ENCODE measurements at places on chromosomes 4 and X. TPM values are rescaled to one million over a fixed set of nuclear protein-coding genes. Genes with fewer than 3 reads are reported as not detected.

DNA sequence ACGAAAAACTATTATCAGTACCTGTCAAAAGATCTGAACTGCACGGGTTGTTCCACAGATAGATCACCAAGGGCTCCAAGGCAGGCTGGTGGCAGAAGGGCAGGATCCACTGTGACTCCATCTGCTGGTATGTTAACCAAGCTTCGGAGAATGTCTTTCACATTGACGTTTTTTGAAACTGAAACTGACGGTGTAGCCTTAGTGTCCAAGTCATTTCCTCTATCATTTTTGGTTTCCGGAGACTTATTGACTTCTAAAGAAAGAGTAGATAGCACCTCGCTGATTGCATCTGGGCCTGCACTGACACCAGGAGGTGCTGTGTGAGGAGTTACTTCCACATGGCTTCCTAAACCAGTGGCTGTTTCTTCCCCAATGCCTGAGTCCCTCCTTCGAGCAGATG lies 186.9 kb downstream of the LRBA start:
- H3K36me3 ChIP-seq = peaks cover 78% of the 10 kb centered on the region
- H3K4me3 ChIP-seq = no peak overlapping the region
- peak; percentile 1 for DNase-seq
- no peak overlapping the region for H3K27ac ChIP-seq
- H3K27me3 ChIP-seq = no peaks in the 10 kb centered on the region
- H3K4me1 ChIP-seq = peaks cover 5% of the 10 kb centered on the region

DNA sequence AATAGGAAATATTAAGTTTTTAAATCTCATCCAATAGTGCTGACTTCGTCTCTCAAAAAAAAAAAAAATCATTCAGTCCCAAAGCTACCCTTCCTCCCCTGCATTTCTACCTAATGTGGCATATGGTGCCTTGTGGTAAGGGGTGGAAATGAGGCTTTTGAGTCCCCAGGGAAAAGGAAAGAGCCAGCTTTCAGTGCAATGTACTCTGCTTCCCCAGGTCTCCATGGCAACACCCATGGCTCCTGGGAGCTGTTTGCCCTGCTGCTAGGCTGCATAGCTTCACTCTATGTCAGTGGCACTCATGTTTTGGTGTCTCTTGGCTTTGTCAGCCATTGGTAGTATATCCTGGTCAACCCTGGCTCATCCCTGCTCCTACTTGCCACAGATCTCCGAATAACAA lies 175.9 kb downstream of the SLC39A8 start:
- DNase-seq = no peak
- H3K4me3 ChIP-seq = no peak overlapping the region
- no peaks in the 10 kb centered on the region for H3K36me3 ChIP-seq
- H3K4me1 ChIP-seq = no peaks in the 10 kb centered on the region

- H3K36me3 ChIP-seq = no peaks in the 10 kb centered on the region
- H3K27ac ChIP-seq = no peak overlapping the region
- H3K27me3 ChIP-seq = no peaks in the 10 kb centered on the region
These were observed 42.3 kb upstream of the ACSL4 start for GRCh38 chrX:109775386-109775785.

IRAK1 gene
- total RNA-seq = 76.6 TPM

DNA sequence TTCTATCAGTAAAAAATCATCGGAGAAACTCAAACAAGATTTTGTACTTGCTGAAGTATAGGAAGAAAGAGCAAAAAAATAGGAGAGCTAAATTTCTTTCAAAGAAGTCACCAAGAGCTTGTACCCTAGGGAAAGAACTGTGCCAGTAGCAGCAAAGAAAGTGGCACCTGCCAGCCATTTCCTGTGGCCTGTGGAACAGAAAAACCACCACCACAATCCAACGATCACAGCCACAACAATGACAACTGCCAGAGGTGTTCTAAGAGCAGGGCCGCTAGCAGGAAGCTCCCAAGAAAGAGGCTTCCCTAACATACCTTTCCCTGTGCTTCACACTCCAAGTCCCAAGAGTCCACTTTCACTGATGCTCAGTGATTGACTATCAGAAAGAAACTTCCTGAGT lies 266.1 kb upstream of the GPC4 start:
- H3K4me1 ChIP-seq = peaks cover 13% of the 10 kb centered on the region
- H3K27ac ChIP-seq = no peak overlapping the region
- H3K36me3 ChIP-seq = no peaks in the 10 kb centered on the region
- H3K4me3 ChIP-seq = no peak overlapping the region
- no peak for DNase-seq

CLCN5 gene
- 1.5 TPM for total RNA-seq

BEX1 gene
- total RNA-seq = not detected

DNA sequence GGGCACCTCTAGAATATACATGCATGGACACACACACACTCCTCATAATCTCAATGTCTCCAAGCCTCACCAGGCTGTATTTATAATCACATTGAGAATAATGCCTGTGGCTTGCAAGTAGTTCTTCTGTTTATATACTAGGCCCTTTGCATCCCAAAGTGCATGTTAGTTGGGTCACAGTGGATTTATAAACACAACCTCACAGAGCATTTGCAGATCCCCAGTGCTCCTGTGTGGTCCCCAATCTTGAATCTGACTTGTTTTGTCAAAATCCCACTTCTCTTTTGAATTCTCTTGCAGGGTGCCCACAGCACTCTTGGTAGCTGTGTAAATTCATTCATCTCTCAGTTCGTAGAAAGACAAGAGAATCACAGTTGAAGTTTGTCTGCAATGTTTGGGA lies 49.6 kb upstream of the PROM1 start:
- DNase-seq = no peak
- H3K4me1 ChIP-seq = no peaks in the 10 kb centered on the region
- no peak overlapping the region for H3K27ac ChIP-seq

- no peaks in the 10 kb centered on the region for H3K4me1 ChIP-seq
- H3K27ac ChIP-seq = no peak overlapping the region
- no peaks in the 10 kb centered on the region for H3K27me3 ChIP-seq
- no peak overlapping the region for H3K4me3 ChIP-seq
These were observed 30.9 kb upstream of the HHIP start for GRCh38 chr4:144614850-144615585.

DNA sequence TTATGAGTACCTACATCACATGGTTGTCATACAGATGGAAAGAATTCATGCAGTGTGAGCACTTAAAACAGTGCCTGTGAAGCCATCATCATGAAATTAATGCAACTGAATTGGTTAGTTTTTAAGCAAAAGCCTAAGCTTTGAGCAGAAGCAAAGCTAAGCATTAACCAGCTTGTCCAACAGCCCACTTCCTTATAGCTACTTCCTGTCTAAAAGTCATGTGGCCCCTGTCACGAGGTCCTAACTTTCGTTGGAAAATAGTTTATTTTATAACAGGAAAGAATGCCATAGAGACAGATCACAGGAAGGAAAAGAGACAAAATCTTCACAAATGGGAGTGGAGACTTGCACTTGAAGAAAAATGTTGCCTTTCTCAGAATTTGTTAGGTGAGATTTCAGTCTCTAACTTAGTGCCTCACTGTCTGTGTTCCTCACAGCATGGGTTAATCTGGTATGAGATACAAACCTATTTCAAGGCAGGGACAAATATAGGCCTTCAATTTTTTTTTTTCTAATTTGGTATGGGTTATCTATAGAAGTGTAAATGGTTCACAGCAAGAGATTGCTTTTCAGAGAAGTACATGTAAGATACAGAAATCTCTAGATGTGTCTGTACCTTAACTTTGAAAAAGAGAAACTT lies 27.7 kb upstream of the VCX start:
- H3K27me3 ChIP-seq = peaks cover 10% of the 10 kb centered on the region
- H3K4me3 ChIP-seq = no peak overlapping the region
- H3K4me1 ChIP-seq = no peaks in the 10 kb centered on the region

ARHGEF6 gene
- 75.0 TPM for total RNA-seq

GRCh38 chr4:33592701-33593100 lies 2651.6 kb downstream of the ARAP2 start:
- no peak overlapping the region for H3K27ac ChIP-seq
- no peak overlapping the region for H3K4me3 ChIP-seq
- peaks cover 4% of the 10 kb centered on the region for H3K36me3 ChIP-seq
- H3K27me3 ChIP-seq = no peaks in the 10 kb centered on the region
- DNase-seq = no peak

DNA sequence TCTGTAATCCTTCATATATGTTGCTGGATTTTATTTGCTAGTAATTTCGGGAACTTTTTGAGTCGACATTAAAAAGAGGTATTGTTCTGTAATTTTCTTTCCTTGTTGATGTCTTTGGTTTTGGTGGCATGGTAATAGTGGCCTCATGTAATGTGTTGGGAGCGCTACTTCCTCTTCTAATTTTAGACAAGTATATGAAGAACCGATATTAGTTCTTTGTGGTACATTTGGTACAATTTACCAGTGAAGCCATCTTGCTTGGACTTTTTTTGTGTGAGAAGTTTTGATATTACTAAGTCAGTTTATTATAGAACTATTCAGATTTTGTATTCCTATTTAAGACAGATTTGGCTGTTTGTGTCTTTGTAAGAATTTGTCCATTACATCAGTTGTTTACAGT lies 669.2 kb upstream of the AADAT start:
- H3K36me3 ChIP-seq = no peaks in the 10 kb centered on the region
- no peak overlapping the region for H3K27ac ChIP-seq
- no peaks in the 10 kb centered on the region for H3K4me1 ChIP-seq
- no peak overlapping the region for H3K4me3 ChIP-seq
- H3K27me3 ChIP-seq = no peaks in the 10 kb centered on the region
- no peak for DNase-seq

XPNPEP2 gene
- not detected for total RNA-seq

DNA sequence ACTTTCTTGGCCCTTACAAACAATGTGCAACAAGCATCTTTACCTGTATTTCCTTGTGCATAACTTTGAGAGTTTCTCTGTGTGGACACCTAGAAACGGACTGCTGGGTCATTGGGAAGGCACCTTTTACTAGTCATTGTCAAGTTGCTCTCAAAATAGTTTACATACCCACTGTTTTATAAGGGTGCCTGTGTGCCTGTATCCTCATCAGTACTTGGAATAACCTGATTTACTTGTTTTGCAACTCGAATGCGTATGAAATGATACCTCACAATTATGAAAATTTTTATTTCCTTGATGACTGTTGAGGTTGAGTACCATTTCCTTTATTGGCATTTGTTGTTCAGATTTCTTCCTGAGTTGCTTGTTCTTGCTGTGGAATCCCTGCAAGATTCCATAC lies 150.8 kb downstream of the STIM2 start:
- no peak overlapping the region for H3K27ac ChIP-seq
- no peak overlapping the region for H3K4me3 ChIP-seq
- H3K36me3 ChIP-seq = peaks cover 51% of the 10 kb centered on the region
- no peak for DNase-seq
- peaks cover 9% of the 10 kb centered on the region for H3K4me1 ChIP-seq

PRR32 gene
- not detected for total RNA-seq

GRCh38 chr4:20086067-20086798 lies 165.5 kb upstream of the SLIT2 start:
- H3K27me3 ChIP-seq = no peaks in the 10 kb centered on the region
- no peak overlapping the region for H3K27ac ChIP-seq
- no peaks in the 10 kb centered on the region for H3K4me1 ChIP-seq
- H3K36me3 ChIP-seq = no peaks in the 10 kb centered on the region

DNA sequence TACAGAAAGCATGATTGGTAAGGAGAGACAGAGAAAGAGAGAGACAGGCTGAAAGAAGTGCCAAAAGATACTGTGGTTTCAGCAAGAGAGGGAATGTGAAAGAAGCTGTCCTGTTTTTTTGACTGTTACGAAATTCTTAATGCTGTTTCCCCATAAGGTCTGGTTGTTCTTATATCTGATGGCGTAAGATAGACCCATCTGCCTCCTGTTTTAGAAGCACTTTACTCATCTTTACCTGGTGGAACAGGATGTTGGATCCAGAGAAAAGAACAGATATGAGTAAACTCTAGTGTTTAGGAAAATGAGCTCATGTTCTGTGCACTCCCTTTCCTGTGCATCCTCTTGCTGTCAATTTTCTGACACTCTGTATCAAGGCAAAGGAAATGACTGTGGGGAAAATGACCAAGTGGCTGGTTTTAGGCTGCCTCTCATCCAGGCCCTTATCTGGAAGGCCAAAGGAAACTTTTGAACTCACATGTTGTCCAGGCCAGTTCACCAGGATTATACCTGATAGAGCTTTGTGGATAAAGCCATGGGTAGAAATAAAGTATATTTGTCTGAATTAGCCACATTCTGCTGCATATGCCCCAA lies 311.7 kb upstream of the HTR2C start:
- no peak for DNase-seq
- H3K4me1 ChIP-seq = no peaks in the 10 kb centered on the region
- H3K27ac ChIP-seq = no peak overlapping the region

ABCG2 gene
- 0.73 TPM for total RNA-seq

GRCh38 chrX:48512371-48512935 lies 3.7 kb downstream of the PORCN start:
- H3K36me3 ChIP-seq = peaks cover 15% of the 10 kb centered on the region
- no peaks in the 10 kb centered on the region for H3K27me3 ChIP-seq
- H3K27ac ChIP-seq = no peak overlapping the region
- DNase-seq = no peak
- H3K4me3 ChIP-seq = no peak overlapping the region

Measured in naive thymus-derived CD8-positive, alpha-beta T cell (primary cell).